Keratinocyte (primary cell): ENCODE measurements at places on chromosomes 2 and 18.

DNA sequence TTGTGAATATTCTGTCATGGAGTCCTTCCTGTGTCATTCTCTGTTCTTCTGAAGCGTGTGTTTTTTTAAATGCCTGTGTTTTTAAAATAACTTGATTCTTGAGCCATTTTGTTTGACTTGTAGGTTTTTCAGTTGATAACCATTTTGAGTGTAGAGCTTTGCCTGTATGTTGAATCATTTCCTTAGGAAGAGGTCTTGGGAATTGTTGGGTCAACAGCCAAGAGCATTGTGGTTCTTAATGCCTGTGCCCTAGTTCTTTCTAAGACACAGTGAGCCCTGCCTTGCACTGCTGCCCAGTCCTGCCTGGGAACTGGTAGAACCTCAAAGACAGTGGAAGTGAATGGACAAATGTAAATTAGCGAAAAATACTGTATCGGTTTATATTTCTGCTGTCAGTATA lies 25.9 kb downstream of the RAB12 start:
- no peak overlapping the region for H3K27ac ChIP-seq
- DNase-seq = no peak
- H3K36me3 ChIP-seq = peaks cover 38% of the 10 kb centered on the region

GRCh38 chr2:3423492-3424170 lies 44.1 kb downstream of the TRAPPC12 start:
- H3K4me1 ChIP-seq = no peaks in the 10 kb centered on the region
- H3K27ac ChIP-seq = no peak overlapping the region
- H3K36me3 ChIP-seq = peaks cover 40% of the 10 kb centered on the region

GRCh38 chr2:160368988-160369930 lies 124.3 kb downstream of the RBMS1 start:
- DNase-seq = no peak
- H3K4me3 ChIP-seq = no peak overlapping the region
- H3K36me3 ChIP-seq = peaks cover 12% of the 10 kb centered on the region
- H3K27me3 ChIP-seq = no peaks in the 10 kb centered on the region

GRCh38 chr2:56455642-56456041 lies 271.9 kb downstream of the CCDC85A start:
- no peak for DNase-seq
- H3K4me3 ChIP-seq = no peak overlapping the region
- no peaks in the 10 kb centered on the region for H3K4me1 ChIP-seq
- no peaks in the 10 kb centered on the region for H3K36me3 ChIP-seq
- no peak overlapping the region for H3K27ac ChIP-seq
- no peaks in the 10 kb centered on the region for H3K27me3 ChIP-seq

- H3K27me3 ChIP-seq = no peaks in the 10 kb centered on the region
- H3K27ac ChIP-seq = no peak overlapping the region
- H3K36me3 ChIP-seq = no peaks in the 10 kb centered on the region
- H3K4me1 ChIP-seq = peaks cover 12% of the 10 kb centered on the region
- DNase-seq = no peak
Measured at GRCh38 chr2:147631294-147631693, 213.5 kb upstream of the ACVR2A start.

DNA sequence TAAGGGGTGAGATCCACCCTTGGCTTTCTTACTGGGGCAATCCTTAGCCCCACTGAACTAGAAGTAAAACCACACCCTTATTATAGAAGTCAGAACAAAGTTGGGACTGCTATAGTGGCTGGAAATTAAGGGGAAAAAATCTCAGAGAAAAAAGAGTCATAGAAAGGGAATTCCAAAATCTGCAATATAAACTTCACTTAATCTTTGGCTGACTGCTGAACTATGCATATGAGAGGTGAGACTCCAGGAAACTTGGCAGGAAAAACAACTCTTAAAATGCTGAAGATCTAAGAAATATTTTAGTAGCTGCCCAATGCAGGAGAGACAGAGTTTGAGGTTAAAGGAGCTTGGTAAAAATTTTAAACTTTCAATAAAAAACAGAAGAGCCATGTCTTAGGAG lies 201.8 kb upstream of the FN1 start:
- peaks cover 2% of the 10 kb centered on the region for H3K4me1 ChIP-seq
- no peaks in the 10 kb centered on the region for H3K27me3 ChIP-seq
- DNase-seq = no peak
- no peak overlapping the region for H3K4me3 ChIP-seq

DNA sequence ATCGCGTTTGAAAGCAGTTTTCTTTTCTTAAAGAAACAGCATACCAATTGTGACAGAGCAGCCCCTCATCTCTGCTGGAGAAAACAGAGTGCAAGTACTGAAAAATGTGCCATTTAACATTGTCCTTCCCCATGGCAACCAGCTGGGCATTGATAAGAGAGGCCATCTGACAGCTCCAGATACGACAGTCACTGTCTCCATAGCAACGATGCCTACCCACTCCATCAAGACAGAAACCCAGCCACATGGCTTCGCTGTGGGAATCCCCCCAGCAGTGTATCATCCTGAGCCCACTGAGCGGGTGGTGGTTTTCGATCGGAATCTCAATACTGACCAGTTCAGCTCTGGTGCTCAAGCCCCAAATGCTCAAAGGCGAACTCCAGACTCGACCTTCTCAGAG lies 9.5 kb downstream of the GRHL1 start:
- no peaks in the 10 kb centered on the region for H3K4me1 ChIP-seq
- no peak overlapping the region for H3K27ac ChIP-seq
- H3K27me3 ChIP-seq = no peaks in the 10 kb centered on the region
- H3K36me3 ChIP-seq = no peaks in the 10 kb centered on the region

DNA sequence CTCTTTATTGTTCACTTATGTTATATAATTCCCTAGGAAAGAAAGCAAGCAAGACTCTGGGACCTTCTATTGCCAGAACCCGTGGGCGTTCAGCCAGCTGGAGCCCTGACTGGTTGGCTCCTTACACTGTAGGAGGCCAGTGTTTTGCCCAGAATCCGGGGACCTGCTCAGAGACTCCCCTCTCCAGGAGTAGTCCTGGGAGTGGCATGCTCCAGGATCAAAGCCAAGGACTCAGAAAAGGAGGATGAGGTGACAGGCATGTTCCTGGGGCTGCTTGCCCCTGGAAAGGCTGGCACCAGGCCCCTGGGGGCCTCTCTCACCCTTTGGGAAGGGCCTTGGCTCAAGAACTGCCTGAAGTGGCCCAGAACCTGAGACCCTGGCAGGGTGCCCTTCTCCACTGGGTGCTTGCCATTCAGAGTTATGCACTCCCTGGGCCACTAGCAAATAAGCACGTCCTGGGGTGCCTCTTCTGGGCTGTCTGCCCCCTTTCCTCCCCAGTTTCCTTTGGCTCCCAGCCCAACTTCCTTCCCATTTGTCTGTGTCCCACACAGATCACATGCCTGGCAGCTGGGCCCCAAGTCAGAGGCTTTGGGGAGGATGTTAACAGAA lies 19.6 kb upstream of the KIF3C start:
- no peaks in the 10 kb centered on the region for H3K27me3 ChIP-seq
- no peak for DNase-seq
- H3K36me3 ChIP-seq = no peaks in the 10 kb centered on the region
- H3K4me1 ChIP-seq = peaks cover 33% of the 10 kb centered on the region

DNA sequence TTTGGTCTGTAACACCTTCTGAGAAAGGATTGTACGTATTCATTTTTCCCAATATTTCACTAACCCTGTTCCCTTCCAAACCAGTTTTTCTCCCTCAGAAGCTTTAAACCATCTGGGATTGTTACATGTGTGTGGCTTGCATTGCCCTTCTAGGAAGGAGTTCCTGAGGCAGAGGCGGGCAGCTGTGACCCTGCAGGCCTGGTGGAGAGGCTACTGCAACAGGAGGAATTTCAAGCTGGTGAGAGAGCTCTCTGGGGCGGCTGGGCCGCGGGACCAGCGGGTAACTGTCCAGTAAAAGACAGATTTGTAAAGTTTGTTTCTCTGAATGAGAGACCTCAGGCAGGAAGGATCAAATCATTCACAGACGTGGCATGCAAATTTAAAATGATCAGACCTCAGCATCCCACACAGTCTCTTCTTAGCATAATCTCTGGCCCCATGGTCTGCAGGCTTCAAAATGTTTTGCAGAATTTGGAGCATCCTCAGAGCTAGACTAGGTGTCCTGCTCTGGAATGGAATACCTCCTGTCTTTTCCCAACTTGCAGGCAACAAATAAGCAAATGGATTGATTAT lies 40.2 kb upstream of the GPR17 start:
- H3K27me3 ChIP-seq = peaks cover 3% of the 10 kb centered on the region
- H3K36me3 ChIP-seq = no peaks in the 10 kb centered on the region
- no peak overlapping the region for H3K27ac ChIP-seq
- DNase-seq = no peak
